ENCODE measurements at places on chromosomes 4 and X.
A peak's percentile ranks its signal among the peaks of the same experiment; 100 is the strongest.

- peak; percentile 45 for DNase-seq
Observed at GRCh38 chrX:154719132-154719675, 31.7 kb downstream of the GAB3 start.

GRCh38 chrX:129145840-129146272 lies 377.4 kb downstream of the SMARCA1 start:
- no peak for DNase-seq

DNA sequence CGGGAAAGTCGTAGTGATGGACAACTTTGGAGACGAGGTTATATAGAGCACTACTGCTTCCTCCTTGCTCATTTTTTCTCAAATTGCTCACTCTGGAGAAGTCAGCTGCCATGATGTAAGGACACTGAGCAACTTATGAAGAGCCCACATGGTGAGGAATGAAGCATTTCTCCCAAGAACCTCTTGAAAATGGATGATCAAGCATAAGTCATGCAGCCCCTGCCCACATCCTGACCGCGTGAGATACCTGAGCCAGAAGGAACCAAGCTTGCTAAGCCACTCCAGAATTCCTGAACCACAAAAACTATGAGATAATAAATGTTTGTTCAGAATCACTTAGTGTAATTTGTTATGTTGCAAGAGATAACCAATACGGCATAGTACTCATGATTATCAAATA lies 42.8 kb downstream of the PDE5A start:
- DNase-seq = no peak

DNA sequence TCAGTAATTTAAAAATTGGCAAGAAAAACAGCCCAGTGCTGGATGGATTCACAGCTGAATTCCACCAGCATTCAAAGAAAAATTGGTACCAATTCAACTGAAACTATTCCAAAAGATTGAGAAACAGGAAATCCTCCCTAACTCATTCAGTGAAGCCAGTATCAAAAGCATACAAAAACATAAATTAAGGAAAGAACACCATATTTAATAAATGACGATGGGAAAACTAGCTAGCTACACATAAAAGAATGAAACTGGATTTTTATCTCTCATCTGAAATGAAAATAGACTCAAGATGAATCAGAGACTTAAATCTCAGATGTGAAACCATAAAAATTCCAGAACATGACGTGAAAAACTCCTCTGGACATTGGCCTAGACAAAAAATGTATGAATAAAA lies 516.8 kb upstream of the SPANXN1 start:
- DNase-seq = no peak

GRCh38 chr4:6905516-6906445 lies 3.8 kb upstream of the TBC1D14 start:
- no peak for DNase-seq

GRCh38 chrX:138740341-138740740 lies 28.8 kb upstream of the FGF13 start:
- DNase-seq = no peak

DNA sequence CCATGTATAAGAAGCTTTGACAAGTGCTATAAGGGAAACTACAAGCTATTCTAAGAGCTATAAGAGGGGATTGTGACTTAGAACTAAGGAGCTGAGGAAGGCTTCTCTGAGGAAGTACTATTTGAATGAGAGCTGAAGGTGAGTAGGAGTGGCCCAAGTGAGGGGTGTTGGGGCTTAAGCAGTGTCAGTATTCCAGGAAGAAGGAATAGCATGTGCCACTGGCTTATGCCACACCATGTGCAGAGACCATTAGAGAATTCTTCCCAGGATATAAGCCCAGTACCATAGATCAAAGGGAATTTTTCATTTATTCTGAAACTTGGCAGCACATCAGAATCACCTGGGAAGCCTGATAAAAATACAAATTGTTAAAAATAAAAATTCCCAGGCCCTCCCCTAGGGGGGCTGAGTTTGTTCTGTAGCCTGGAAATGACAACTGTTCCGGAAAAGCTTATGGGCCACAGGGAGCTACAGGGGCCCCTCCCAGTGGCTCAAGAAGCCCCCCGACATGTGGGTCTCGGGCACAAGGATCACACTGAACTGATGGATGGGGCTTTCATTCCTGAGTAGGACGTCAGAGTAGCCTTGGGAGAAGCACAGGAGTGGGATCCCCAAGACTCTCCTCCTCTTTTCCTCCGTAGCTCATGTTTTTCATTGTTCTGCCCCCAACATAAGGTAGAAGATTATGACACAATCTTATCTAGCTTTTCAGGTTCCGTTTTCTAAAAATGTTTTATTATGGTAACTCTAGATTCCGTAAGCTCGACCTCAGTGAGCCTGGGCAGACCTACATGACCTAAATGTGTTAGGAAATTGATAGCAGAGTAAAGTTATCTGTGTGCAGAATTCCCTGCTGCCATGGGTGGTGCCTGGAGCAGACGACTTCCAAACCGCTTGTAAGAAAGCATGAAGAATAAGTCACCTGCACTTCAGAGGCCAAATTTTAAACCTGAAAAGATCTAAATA lies 119.3 kb downstream of the AFF1 start:
- DNase-seq = no peak

- DNase-seq = no peak
Observed at GRCh38 chr4:36254371-36254770, 10.1 kb upstream of the ARAP2 start.

Data from activated T-helper 1 cell treated with anti-CD3 and anti-CD28 coated beads, Interleukin-12 subunit alpha, Interleukin-12 subunit beta, Interleukin-2, Interleukin-4 antibody, amounts not matched to agents 30 ng/mL and 10 ng/mL and 1 ng/mL, durations not matched to agents 14 hours and 24 hours and 36 hours (primary cell).